Stimulated activated naive CD4-positive, alpha-beta T cell (primary cell): ENCODE measurements at places on chromosomes 4 and X.

DNA sequence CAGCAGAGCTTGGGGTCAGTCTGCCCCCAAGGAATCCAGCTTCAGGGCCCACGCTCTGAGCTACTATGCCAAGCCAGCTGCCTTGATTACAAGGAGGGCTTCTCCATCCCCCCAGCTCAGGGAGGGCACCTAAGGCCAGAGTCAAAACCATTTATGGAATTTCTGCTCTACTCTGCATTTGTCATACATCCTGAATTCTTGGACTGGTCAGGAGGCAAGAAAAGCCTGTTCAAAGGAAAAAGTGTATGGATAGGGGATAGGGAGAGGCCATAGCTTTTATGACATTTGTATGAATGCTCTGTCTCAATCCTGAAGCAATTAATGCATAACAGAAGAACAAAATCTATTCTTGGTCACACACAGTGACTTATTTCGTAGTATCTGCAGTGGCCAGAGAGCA, 32.2 kb downstream of the EDNRA start:
- DNase-seq: no peak

GRCh38 chrX:105190252-105190853, 30.1 kb downstream of the TEX13A start:
- no peak for DNase-seq

DNA sequence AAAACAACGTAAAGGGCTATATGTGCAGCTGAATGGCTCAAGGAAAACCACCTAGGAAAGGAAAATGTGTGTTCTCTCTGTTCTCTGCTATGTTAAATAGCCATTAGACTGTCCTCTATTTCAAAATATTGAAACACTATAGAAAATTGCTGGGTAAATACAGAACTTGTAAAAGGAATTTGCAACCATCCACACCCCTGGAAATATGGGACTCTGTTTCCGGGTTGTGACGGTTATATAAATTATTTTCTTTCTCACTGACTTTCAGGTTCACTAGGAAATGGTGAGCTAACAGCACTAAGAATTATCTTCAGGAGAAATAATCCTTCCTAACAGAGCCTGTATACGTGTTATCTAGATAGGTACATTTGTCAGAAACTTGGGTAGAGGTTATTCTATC, 161.0 kb upstream of the DKK2 start:
- no peak for DNase-seq

- DNase-seq: no peak
Measured at GRCh38 chr4:40299811-40300292, 35.3 kb upstream of the CHRNA9 start.

- DNase-seq: no peak
Measured at GRCh38 chr4:121299367-121299766, 81.5 kb downstream of the QRFPR start.

DNA sequence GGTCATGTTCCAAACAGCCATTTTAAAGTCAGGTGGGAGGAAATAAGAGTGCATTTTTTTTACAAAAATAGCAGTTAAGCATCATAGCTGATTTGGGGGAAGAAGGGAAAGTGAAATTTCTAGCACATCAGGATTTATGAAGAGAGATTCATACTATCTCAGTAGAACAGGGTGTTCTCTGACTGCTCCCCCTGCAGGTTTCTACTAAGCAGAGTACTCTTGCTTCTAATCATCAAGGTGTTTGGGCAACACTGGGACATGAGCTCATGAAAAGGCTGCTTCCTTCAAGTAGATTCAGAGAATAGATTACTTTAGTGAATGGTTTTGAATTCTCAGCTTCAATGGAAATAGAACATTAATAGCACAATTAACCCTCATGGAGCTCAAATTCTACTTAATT, 591.4 kb upstream of the PCDH10 start:
- DNase-seq: no peak

DNA sequence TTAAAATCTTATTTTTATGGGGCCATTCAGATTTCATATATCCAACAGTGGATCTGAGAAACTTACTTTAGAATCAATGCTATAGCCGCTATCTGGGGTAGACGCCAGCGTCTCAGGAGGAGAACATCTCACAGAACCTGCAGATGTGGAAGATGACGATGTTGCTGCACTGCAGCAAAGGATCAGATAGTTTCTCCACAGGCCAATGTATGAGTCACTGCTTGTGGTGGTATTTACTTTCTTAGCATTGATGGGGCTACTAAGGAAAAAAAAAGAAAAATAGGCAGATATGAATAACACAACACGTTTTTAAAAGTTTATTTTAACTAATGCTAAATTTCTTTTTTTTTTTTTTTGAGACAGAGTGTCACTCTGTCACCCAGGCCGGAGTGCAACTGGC, 85.9 kb downstream of the ZAR1 start:
- no peak for DNase-seq

DNA sequence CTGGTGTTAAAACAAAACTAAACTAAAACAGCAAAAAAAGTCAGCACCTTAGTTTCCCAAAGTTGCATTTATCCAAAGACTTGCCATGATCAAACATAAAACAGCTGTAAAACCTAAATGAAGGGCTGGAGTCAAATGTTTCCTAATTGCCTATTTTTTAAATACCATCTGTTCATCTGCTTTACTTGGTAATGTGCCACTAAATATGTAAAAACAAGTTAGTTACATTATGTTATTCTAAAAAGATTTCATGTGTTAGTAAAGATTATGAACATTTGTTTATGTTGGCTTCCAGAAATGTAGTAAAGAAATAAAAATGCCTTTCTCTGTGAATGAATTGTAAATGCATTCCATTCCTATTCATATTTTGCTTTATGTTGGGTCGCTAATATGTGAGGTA, 977.8 kb downstream of the FSTL5 start:
- no peak for DNase-seq

DNA sequence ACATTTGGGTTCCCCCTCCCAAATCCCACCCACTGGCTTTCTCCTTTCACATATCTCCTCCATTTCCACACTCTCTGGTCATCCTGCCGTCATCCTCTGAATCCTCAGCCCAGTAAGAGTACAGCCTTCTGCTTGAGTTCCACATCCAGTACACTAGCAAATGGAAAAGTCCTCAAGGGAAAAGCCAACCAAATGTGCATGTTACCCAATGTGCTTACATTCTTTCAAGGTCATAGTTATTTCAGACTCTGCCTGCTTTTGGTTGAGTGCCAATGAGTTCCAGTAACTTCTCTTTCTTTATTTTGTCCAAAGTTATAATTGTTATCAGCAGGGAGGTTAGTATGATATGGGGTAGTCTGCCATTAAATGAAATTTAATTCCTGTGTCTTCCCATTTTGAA, 78.1 kb downstream of the SRPX start:
- no peak for DNase-seq

DNA sequence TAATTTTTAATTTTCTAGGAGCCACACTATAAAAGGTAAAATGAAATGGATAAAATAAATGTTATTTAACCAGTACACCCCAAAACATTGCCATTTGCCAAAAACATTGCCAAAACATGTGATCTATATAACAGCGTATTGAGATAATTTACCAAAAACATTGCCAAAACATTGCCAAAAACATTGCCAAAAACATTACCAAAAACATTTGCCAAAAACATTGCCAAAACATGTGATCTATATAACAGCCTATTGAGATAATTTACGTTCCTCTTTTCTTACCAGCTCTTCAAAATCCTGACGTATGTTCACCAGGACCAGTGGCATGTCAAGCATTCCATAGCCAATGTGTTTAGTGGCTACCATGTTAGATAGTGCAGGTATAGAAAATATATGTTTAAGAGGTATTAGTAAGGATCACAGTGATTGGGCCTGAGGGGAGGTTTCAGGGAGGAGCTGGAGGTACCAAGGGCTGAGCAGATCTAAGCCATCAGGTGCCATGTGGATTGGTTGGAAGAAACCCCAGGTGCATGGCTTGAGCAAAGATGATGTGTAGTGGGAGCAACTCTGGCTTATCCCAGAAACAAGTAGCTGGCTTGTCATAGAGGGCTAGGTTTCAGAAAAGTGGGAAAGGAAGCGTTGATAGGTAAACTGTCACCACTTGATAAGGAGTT, 42.6 kb downstream of the RAPGEF2 start:
- DNase-seq: no peak

- no peak for DNase-seq
Measured at GRCh38 chr4:140312100-140312499, 61.3 kb upstream of the SCOC start.

GRCh38 chr4:171785388-171785787, 27.8 kb upstream of the GALNTL6 start:
- no peak for DNase-seq

DNA sequence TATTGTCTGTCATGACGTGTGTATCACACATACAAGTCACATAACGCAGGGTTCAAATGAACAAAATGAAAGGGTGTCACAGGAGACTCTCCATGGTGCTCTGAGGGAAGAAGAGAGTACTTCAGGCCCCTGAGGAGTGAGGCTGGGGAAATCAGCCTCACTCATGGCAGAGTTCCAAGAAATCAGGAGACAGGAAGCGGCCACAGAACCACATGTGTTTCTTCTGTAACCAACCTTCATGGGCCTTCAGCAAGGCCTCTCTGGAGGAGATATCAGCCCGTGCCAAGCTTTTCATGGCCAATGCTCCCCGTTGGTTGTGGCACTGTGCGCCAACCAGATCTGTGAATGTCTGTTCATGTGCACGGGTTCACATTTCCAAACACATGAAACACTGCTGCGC, 76.0 kb downstream of the NAT8L start:
- DNase-seq: peak; percentile 37
